Right ventricle myocardium inferior (tissue), 1 donor: ENCODE measurements at places on chromosomes 16 and 17. TPM values are rescaled to one million over a fixed set of nuclear protein-coding genes. Genes with fewer than 3 reads are reported as not detected.

DNA sequence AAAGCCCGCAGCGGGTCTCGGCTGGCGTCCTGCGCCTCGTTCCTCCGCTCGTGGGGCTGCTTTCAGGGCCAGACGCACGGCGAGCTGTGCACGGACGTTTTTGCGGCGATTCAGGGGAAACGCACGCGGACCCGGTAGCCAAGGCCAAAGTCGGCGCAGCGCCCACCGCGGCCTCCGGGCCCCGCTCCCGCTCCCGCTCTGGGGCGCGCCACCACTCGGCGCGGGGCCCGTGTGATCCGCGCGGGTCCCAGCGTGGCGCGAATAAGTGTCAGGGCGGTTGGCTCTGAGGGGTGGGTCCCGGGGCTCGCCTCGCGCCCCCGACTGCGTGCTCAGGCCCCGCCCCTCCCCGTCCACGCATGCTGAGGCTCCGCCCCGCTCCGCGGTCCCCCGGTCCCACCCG is 694 bp upstream of the TBCD start:
- no peak for DNase-seq

DNA sequence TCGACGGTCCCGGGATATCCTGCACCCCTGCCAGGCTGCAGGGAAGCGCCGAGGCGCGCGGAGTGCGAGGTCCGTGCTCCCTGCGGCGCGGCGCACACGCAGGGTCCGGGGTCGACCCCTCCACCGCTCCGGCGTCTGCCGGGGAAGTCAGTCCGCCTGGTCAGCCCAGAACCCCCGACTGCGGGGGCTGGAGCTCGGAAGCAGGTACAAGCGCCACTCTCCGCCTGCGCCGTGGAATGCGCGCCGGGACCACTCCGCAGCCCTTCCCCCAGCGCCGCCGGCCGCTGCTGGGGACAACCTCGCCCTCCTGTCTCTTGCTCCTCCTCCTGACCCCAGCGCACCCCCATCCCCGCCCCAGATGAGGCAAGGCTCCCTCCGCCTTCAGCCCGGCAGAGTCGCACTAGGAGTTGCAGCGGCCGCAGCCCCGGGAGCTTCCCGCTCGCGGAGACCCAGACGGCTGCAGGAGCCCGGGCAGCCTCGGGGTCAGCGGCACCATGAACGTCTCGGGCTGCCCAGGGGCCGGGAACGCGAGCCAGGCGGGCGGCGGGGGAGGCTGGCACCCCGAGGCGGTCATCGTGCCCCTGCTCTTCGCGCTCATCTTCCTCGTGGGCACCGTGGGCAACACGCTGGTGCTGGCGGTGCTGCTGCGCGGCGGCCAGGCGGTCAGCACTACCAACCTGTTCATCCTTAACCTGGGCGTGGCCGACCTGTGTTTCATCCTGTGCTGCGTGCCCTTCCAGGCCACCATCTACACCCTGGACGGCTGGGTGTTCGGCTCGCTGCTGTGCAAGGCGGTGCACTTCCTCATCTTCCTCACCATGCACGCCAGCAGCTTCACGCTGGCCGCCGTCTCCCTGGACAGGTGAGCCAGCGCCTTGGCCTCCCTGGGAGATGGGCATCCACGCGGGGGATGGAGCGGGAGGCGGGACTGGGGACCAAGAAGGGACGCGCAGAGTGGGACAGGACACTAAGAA is at the start of gene GALR2:
TSS of gene GALR2 (plus strand) at position 392 of the 974 bp plus-strand sequence. CDS start at position 495, 103 bp downstream.
- no peak for DNase-seq

C1QL1 gene
- 11.3 TPM for total RNA-seq

LPO gene
- total RNA-seq, result not detected

DNA sequence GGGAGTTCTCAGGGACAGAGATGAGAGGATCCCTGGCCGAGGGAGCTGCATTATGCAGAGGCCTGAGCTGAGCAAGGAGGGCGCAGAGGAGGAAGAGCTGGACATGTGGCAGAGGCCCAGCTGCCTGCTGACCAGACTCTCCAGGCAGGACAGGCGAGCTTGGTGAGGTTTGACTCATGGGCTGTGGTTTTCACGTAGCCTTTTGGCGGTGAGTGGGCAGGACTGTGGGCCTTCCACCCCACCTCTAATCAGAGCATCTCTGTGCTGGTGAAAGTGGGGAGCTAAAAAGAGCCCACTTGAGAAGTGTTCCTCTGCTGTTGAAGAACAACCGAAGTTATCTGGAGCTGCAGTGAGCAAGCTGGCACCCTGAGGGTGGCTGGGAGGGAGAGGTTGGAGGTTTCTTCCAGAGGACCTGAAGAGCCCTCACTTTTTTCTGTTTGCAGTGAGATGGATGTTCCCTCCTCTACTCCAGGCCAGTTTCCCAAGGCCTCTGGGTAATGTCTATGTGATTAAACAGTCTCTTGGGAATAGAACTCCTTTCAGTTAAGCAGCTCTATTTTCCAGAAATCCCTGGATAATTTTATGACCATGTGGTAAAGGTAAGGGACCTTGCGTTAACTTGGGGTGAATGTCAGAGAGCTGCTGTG is 11.9 kb downstream of the EPN2 start:
- DNase-seq, result no peak

BCKDK gene
- total RNA-seq, result 79.7 TPM
